ENCODE measurements at places on chromosomes 3 and 15. TPM values are rescaled to one million over a fixed set of nuclear protein-coding genes. Genes with fewer than 3 reads are reported as not detected.
A peak's percentile ranks its signal among the peaks of the same experiment; 100 is the strongest.

DNA sequence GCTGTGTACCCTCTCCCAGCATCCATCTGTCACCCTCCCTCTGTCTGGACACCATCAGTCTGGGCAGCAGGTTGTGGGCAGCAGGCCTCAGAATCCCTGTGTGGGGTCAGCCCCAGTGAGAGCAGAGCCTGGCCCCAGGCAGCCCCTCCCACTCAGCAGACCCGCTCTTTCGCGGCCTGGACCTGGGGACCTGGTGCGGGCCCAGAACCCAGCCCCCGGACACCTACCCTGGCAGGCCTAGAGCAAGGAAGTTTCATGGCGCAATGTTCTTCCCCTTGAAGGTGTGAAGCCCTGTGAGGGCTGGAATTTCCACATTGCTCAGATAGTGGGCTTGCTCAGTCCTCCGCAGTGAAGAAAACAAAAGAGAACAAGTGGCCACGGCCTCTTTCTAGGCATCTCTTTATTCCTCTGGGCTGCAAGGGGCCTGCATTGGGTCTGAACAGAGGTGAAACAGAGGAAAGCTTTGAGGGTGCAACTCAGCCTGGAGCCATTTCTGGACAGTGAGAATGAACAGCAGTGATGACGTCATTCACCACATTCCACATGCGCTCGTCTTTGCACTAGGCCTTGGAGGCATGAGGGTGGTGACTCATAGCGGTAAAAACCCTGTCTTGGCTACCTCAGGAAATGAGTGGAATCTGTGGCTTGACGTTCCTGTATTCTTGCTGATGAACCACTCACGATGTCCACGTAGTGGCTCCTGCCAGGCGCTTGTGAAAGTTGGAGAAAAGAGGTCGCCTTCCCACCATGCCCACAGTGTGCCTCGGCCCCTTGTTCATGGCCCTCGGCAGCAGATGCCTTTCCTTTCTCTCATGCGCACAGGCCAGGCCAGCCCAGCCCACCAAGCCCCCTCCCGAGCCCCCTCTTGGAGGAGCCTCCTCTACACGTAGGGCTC lies 66.1 kb downstream of the SLC30A4 start:
- DNase-seq = peak; percentile 95

ERICH6 gene
- total RNA-seq = not detected

CX3CR1 gene
- not detected for total RNA-seq

DNA sequence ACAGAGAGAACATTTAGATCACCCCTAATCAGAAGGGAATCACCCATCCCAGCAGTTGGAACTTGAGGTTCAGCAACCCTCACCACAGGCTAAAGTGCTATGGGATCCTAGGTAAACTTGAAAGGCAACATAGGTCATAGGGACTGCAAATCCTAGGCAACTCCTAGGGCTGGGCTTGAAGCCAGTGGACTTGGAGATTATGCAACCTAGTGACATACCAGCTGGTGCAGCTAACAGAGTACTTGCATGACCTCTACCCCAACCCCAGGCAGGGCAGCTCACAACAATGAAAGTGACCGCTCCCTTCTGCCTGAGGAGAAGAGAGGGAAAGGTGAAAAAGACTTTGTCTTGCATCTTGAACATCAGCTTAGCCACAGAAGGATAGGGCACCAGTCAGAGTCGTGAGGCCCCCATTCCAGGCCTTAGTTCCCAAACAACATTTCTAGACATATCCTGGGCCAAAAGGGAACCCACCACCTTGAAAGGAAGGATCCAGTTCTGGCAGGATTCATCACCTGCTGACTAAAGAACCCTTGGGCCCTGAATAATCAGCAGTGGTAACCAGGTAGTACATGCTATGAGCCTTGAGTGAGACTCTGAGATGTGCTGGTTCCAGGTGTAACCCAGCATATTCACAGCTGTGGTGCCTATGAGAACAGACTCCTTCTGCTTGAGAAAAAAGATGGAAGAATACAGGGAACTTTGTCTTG lies 37.6 kb upstream of the FBN1 start:
- DNase-seq = no peak

DNA sequence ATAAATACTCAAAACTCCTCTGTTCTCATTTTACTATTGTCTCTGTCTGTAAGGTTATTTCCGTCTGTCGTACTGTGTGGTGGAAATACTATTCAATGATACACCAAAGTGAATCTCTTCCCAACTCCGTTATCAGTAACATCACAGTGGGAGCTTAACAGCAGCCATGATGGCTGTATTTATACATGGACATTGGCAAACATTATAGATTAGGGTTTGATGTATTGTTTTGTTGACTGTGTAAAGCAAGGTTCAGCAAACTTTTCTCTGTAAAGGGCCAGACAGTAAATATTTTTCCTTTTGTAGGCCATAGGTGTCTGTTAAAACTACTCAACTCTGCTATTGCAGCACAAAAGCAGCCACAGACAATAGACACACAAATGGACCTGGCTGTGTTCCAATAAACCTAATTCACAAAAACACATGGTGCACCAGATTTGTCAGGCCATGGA lies 23.2 kb downstream of the LIPC start:
- no peak for DNase-seq

DNA sequence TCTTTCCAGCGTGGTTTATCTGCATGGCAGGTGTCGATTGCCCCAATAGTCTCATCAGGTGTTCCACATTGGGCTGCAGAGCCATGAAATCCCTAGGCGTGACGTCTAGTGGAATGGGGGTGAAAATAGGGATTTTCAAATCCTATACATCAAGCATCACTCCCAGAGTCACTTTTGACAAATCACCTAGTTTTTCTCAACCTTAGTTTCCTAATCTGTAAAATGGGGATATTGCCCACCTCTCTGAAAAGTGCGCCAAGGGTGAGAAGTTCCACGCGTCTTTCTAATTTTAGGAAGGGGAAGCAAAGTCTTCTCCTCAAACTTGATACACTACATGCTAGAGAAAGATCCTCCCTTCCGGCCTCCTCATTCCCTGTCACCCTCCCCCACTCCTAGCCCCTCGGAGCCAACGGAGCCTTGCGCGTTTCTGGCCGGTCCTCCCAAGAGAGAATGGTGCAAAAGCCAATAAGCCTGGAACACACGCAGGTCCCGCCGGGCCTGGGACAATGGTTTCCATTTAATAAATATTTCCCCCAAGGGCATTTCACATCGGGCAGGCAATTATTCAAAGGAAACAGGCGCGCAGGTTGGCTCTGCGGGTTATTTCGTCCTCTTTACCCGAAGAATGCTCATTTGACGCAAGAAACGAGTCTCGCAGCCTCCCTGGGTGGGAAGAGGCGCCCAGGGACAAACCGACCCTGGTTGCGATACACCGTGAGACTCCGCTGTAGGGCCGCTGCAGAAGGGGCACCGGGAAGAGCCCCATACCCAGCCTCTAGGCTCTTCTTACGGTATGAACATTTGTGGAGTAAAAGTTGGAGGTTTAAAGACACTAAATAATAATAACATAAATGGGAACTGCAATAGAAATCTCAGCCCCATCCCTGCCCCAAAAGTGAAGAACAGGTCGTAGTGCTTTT lies 1.2 kb upstream of the SOX14 start:
- no peak for DNase-seq

- DNase-seq = no peak
Observed at GRCh38 chr3:28008235-28008634, 233.2 kb upstream of the CMC1 start.

DNA sequence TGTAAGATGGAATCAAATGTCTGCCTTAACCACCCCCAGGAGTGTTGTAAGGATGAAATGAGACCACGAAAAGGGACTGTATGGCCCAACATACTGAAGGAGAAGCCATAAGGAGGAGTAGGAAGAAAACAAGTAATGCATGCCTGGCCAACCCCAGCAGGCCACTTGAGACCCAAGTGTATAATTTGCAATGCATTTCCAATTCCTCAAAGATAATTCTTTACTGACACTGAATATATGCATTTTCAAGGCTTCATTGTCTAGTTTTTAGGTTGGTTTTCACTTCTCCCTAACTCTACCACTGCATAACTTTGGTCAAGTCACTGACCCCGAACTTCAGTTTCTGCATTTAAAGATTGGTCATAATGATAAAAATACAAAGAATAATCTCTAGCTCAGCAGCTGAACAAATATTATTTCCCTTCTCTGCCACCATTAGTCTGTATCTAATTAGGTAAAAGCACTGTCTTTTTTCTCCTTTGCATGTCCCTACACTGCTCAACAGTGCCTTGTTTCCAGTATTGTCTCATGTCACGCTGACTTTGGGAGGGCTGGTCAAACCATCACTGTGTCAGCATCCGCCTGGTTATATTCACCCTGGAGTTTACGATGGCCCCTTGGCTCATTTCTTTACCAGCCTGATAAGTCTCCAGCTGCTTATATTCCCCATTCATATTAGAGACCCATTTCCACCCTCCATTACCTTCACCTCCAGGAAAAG lies 378.6 kb downstream of the NTRK3 start:
- no peak for DNase-seq

Measured in SJSA1 (cell line).